ENCODE measurements at places on chromosomes 2 and 18.
A peak's percentile ranks its signal among the peaks of the same experiment; 100 is the strongest.

DNA sequence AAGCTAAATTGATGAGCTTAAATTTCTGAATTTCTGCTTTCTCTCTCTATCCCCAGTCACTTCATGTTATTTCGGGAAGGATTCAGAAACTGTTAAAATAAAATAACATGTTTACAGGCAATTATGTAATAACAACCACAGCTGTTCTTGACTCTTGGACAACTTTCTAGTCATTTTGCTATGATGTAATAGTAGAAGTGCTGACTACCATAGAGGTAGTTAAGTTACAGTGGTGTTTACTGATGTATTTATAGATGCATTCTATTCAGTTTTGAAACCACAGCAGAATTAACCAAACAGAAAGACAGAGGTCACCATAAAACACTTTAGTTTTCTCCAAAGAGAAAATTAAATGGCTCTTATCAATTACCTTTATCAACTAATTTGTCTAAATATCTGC lies 1292.0 kb upstream of the CHAC2 start:
- no peak for DNase-seq

- no peak for DNase-seq
Measured at GRCh38 chr2:62362561-62362960, 143.4 kb downstream of the TMEM17 start.

DNA sequence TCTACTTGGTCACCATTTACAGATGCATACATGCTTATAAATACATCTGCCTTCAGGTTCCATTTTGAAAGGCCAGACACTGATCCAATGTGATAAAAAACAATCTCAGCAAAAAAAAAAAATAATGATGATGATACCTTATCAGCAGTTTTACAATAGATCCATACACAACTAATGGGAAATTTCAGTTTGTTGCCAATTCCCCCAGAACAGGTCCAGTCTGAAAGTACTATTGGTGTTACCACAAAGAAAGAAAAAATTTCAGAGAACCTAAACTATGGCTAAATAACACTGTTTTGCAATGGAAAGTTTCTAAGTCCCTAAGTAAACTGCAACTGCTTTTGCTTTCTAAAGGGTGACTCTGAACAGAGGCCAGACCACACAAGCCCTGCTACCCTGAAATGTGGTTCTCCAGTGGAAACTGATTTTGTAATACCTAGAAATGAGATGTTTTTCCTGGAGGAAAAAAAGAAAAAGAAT lies 54.1 kb downstream of the LPIN2 start:
- DNase-seq = no peak

DNA sequence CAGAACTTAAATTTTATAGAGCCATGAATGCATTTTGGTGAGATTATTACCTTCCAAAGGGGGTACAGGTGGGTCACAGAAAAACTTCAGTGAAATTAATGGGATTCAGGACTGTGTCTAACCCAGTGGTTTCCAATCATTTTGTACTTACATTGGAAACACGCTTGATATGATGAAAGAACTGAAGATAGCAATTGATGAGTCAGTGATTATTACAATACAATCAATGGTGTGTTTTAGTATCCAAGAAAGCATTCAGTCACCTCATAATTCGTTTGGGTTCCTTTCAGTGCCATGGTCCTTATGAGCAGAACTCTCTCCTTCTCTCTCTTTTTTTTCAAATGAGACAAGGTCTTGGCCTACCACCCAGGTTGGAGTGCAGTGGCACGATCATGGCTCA lies 66.5 kb upstream of the IGFBP5 start:
- DNase-seq = no peak

DNA sequence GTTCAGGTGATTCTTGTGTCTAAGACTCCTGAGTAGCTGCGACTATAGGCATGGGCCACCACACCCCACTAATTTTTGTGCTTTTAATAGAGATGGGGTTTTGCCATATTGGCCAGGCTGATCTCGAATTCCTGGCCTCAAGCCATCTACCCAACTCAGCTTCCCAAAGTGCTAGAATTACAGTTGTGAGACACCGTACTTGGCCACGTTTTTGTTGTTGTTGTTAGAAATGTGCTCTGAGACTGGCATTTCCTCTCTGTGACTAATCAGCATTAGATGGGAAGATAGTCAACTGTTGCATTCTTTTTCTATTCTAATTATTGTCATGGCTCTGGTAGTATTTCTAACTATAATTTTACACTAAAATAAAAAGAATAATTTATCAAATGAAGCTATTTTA lies 191.7 kb downstream of the CAMKMT start:
- DNase-seq = no peak

GRCh38 chr2:176504440-176504839 lies 235.2 kb downstream of the MTX2 start:
- no peak for DNase-seq

DNA sequence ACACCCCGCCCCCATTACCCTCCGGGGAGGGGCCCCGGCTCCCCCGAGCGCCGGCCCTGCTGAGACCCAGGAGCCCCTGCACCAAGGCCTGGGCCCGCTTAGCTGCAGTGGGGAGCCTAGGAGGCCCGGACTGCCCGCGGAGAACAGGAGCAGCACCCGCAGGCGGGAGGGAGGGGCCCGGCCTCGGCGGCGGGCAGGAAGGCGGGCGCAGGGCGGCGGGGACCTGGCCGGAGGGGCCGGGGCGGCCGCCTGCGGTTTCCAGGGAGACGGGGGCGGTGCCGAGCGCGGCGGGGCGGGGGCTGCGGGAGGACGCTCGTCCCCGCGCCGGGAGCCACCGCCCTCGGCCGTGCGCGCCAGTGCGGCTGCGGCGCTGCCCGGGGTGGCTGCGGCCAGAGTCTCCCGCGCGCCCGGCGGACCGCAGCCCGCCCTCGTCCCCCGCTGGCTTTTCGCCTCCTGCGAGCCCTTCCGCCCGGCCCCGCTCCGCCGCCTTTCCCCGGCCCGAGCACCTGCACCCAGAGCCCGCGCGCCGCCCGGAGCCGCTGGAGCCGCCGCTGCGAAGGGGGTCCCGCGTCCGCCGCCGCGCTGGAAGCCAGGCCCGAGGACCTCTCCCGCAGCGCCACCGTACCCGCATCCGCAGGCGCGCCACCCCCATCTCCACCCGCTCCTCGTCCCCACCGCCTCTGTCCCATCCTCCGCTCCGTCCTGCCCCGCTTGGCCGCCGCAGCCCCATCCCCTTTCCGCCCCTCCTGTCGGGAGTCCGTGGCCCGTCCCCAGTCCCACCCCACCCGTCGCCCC lies 17.2 kb downstream of the GPC1 start:
- no peak for DNase-seq

DNA sequence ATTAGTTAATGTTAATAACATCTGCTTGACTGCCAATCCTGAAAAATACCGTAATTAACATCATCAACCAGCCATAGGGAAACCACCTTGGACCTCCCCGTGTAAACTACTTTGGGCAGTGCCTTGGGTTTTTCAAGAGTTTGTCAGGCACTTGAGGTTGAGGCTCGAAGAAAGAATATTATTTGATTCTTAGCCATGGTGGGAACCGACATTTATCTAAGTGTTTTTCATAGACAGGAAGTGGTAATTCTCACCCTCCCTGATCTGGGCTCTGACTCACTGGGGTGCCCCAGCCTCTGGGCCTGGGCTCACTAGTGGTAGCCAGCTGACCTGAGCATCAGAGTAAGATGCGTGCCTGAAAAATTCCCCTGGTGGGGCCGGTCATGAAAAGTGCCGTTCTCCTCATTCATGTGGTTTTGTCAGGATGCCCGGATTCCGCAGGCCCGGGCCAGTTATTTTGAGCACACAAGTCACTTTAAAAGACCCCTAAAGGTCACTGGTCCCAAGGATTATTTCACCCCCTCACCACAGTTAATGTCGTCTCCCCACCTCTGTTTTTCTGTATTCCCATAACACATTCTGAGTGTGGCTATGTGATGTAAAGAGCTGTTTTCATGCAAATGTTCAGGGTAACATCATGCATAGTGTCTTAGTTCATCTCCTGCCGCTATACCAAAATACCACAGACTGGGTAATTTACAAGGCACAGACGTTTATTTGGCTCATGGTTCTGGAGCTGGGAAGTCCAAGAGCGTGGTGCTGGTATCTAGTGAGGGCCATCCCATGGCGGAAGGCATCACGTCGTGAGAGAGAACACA lies 21.6 kb upstream of the SPATA3 start:
- peak; percentile 47 for DNase-seq

DNA sequence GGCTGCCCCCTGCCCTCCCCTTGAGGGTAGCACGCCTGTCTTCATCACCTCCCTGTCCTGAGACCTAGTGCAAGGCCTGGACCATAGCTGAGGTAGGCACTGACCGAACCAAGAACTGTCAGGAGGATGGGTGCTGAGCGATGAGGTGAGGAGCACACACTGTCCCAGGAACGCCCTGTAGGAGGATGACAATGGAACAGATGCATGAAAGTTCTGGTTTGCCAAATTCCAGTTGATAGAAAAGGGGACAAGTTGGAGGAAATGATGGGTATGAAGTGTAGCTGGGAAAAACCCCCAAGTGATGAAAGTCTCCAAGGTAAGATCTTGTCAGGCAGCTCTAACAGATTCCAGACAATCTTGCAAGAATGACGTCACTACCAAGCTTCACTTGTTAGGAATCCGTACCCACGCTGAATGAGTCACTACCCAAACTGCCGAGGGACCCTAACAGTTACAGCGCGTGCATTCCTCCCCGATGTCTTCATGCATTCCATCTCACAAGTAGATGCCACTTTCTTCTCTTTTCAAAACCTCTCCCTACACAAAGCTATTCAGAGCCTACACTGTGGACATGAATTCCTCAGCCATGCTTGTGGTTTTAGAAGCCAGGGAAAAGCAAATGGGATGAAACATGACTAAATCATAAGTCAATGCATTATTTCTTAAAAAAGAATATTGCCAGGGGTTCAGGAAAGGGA lies 27.6 kb downstream of the MRPL33 start:
- no peak for DNase-seq

- no peak for DNase-seq
Measured at GRCh38 chr2:20666005-20666303, 990 bp upstream of the GDF7 start.

DNA sequence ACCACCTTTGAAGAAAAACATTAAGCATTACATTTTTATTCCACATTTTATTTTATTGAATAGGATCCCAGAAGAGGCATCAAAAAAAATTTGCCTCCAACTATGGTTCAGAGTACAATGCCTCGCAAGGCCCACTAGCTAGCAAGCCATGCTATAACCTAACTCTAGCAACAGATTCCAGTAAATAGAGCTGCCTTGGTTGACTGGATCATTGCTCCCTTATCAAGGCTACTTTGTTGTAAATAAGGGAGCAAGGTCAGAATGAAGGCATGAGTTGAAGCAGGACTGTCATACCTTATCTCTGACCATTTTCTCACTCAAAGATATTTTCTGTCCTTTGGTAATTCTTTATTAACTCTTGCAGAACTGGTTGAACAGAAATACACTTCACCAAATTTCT lies 672.6 kb downstream of the EPHA4 start:
- DNase-seq = no peak

- no peak for DNase-seq
Measured at GRCh38 chr2:185417111-185417510, 321.5 kb upstream of the FSIP2 start.

GRCh38 chr18:78601349-78601748 lies 378.3 kb upstream of the SALL3 start:
- no peak for DNase-seq

DNA sequence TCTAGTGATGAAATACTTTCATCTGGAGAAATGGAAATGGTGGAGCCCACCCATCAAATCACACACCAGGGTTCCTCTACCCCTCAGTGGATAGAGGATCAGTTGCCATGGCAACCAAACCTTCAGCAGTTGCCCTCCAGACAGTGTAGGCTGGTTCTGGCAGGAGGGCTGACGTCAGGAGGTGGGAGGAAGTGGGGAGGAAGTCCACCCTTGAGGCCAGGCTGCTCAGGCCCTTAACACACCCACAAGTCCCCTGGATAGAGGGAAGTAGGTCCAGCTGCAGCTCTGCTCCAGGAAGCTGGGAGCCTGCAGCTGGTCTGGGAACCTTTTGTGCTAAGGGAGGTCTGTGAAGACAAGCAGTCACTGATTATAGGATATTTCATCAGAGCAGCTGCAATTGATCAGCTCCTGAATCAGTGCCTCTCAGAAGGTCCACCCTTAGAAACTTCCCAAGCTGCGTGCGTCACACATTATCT lies 186.6 kb downstream of the MTX2 start:
- no peak for DNase-seq

DNA sequence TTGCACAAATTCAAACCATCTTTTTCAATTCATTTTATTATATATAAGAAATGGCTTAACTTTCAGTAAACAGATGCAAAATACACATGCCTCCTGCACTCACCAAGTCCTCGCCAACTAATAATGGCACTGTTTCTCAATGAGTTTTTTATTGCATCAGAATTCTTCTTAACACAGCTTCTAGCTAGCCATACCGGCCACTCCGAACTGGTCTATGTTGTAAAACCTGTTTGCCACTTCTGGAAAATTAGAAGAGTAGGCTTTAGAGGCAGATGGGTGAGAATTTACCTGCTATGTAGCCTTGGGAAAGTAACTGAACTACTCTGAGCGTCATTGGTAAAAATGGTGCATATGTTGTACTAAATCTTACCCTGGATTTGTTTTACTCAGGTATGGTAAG lies 100.6 kb upstream of the LHCGR start:
- DNase-seq = no peak

GRCh38 chr2:64996871-64997307 lies 7.7 kb downstream of the SLC1A4 start:
- no peak for DNase-seq

Measured in activated naive CD4-positive, alpha-beta T cell treated with anti-CD3 and anti-CD28 coated beads, Interleukin-2, amount 50 U/mL, for 16 hours (primary cell).